Hippocampal formation (tissue), 2 donors: ENCODE measurements at places on chromosomes 12 and 14.

DNA sequence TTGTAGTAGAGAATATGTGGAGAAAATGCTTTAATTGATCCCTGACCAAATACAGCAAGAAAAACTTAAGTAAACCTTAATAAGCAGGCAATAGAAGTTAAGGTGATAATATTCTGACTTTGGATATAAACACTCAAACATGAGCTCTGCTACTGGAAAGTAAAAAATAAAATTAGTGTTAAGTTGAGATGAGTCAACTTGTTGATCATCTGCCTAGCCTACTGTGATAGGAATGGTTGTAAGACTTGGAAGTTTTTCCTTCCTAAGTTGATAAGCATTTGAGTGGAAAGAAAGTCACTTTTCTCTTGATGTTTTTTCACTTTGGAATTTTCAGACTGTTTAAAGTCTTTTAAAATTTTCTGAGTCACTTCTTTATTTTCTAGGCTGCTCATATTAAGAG is 26.0 kb downstream of the ADIPOR2 start:
- DNase-seq = no peak

GRCh38 chr12:57693317-57693658 is 644 bp upstream of the OS9 start:
- DNase-seq = no peak

- DNase-seq = no peak
Observed at GRCh38 chr14:88552876-88553275, 1.9 kb downstream of the PTPN21 start.

- peak; percentile 78 for DNase-seq
Observed at GRCh38 chr14:75711796-75712211, 50.8 kb downstream of the TTLL5 start.

DNA sequence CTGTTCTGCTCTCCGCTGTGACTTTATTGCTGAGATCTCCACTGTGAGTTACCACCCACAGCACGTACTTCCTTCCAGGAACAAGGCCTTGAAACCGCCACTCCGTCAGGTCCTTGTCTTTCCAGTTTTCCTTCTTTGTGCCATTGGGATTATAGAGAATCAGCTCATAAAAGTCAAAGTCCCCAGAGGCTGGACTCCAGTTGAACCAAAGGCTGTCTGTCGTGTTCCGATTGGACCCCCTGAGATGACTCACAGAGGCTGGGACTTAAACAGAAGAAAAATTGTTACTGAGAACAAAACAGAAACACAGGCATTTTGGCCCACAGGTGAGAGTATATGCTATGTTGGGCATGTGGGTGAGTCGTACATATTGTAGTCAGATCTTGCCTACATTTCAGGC is 76.6 kb downstream of the PTPRB start:
- no peak for DNase-seq

DNA sequence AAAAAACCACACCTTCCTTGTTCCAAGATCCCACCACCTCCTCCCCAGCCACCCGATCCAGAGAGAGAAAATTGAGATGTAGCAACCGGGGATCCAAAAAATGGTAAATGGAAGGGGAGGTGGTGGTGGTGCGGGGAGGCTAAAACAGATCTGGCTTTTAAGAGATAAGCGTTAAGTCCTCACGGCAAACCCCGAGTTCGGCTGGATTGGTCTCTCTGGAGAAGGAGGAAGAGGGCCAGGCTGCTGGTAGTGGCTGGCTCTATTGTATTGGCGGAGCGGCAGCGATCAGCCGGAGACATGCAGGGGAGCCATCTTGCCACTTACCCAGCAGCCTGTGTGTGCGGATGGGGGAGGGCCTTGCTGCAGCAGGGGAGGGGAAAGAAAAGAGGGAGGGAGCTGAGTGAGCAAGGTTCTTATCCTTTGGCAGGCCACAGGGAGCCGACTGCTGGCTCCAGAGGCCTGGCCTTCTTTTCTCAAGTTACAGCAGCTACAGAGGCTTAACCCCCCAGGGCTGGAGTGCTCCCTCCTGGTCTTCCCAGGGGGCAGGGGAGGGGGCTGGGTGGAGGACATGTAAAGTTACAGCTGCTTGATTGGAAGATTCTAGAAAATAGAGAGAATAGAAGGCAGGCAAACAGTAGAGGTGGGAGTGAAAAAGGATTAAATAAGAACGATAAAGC is 14.1 kb upstream of the CDH24 start:
- DNase-seq = no peak
